Stimulated activated CD4-positive, alpha-beta T cell treated with anti-CD3 and anti-CD28 coated beads, Interleukin-1b, Interleukin-23, amount 100 ng/mL, for 1 hour (primary cell): ENCODE measurements at places on chromosomes 3 and 15.

GRCh38 chr3:23811919-23812318, 6.2 kb downstream of the UBE2E1 start:
- no peak for DNase-seq

DNA sequence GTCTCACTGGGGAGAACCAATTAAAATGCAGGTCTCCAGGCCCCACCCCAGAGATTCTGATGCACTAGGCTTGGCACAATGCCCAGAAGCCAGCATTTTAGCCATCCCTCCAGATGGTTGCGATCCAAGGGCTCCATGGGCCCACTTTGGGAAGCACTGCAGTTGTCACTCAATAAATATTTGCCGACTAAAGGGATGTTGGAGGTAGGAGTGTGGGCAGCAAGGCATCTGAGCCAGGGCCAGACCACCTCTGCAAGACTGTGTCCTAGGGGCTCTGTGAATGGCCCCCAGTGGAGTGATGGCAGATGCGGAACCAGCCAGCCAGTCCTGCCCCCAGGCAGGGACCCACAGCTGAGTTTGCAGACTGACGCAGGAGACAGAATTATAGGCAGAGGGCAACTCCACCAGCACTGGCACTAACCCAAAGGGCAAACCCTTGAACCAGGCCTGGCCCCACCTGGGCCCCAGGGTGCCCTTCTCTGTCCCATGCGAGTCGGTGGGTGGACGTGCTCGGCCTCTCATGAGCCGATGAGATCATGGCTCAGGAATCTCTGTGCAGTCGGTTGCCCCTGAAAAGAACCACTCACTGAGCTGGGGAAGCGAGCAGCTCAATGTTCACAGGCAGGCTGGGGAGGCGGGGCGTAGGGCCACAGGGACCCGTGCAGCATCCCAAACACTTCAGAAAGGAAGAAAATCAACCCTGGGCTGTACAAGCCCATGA, 49.7 kb downstream of the SEMA5B start:
- no peak for DNase-seq

- no peak for DNase-seq
Measured at GRCh38 chr15:97745481-97746071, 214.9 kb upstream of the ARRDC4 start.

DNA sequence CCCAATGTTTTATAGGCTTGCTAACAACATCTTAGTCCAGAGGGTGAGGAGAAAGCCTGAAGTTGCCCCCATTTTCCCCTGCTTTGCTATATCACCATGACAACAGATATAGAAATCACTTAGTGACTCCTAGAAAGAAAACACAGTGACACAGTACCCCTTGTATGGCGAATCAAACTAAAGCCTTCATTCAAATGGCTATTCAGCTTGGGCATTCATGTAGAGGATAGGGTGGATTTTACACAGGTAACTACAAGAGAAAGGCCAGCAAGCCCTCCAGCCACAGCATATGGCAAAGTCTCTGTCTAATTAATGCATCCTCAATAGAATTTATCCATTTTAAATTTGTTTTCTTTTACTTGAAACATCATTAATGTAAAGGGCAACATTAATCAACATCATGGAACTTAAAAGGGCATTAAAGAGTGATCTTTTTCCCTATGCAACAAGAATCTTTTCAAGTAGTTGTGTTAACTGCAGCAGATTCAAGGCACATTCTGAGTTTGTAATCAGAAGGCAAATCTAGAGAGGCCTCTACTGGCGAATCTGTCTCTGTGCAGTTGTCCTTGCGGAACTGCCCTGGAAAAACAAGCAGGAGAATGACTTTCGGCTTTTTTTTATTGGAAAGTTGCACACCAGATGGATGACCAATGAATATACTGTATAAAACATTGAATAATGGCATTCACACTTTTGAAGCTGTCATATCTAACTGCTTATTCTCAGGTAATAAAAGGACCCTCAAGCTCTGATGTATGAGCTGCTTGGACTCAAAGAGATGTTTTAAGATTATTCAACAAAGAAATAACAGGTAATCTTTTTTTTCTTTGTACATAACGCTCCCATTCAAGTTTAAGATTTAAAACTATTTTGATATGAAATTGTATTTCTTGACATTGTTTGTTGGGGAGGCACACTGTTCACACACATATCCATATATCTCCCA, 621.7 kb upstream of the AGTR1 start:
- no peak for DNase-seq

- no peak for DNase-seq
Measured at GRCh38 chr3:194554473-194555123, 67.8 kb upstream of the ATP13A3 start.

- DNase-seq, result no peak
Measured at GRCh38 chr3:14057701-14058100, 67.0 kb downstream of the CHCHD4 start.

DNA sequence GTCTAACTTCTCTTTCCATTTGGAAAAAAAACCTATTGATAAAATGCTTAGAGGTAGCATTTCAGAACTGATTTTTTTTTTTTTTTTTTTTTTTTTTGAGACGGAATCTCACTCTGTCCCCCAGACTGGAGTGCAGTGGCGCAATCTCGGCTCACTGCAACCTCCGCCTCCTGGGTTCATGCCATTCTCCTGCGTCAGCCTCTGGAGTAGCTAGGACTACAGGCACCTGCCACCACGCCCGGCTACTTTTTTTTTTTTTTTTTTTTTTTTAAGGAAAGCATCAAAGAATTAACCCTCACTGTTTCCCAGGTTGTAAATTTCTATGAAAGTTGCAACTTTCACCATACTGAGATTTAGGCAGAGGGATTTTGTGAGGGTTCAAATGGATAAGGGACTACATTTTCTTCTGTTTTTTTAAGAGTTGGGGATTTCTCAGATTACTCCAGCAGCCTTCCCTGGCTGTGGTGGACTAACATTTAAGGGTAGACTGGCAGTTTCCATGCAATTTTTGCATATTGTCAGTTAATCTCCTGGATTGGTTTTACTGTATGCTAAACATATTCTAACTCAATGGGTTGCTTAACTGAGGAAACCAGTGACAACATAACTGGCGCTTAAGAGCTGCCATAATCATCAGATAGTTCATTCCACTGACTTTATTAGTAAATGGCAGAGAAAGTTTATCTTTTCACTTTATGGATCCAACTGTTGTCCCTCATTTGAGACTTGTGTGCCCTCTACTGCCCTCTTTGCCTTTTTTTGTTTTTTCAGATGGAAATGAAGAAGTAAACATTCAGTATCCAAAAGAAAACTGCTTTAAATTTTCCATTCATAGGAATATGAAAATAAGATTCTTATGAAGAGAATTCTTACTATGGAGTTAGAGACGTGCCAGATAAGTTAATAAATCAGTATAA, 93.7 kb downstream of the NPTN start:
- no peak for DNase-seq

DNA sequence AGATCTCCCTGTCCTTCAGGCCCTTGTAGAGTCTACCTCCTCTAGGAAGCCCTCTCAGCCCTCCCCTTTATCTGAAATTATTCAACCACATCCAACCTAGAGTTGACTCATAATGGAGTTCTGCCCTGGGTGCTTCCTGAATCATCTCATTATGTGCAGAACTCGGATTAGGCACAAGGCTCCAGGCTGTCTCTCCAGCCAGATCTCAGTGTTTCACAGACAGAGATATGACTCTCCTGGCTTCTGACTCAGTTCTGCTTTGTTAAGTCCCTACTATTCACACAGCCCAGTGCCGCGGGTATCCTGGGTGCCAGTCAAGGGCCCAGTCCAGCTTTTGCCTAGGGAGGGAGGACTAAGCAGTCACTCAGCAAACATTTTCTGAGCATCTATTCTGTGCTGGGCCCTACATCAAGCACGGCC, 9.3 kb downstream of the STRA6 start:
- no peak for DNase-seq

DNA sequence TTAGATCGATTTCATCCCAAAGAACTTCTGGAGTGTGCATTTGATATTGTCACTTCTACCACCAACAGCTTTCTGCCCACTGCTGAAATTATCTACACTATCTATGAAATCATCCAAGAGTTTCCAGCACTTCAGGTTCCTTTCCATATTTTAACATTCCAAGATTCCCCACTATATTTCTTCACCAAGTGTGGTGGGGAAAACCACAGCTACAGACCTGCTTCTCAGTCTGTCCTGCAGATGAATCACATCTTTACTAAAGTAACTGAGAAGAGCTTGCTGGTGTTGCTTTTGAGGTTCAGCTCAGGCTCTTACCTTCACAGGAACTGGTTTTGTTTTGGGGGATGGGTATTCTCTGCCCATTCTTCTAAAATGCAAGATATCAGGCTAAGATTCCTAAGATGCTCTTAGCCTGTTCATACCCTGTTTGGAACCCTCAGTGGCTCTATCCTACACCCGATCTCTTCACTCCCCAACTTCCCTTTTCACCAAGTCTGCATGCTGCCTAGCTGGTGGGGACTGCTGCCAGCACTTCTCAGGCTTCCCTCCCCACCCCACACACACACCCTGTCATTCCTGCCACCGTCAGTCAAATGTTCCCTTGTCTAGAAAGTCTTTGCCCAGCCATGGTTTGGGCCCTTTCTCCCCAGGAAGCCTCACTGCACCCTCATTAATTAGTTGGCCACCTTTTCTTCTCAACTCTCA, 30.8 kb downstream of the SRP14 start:
- no peak for DNase-seq

- no peak for DNase-seq
Measured at GRCh38 chr3:192090586-192090985, 629.6 kb downstream of the PYDC2 start.

- no peak for DNase-seq
Measured at GRCh38 chr3:49352890-49353421, 5.2 kb downstream of the GPX1 start.

DNA sequence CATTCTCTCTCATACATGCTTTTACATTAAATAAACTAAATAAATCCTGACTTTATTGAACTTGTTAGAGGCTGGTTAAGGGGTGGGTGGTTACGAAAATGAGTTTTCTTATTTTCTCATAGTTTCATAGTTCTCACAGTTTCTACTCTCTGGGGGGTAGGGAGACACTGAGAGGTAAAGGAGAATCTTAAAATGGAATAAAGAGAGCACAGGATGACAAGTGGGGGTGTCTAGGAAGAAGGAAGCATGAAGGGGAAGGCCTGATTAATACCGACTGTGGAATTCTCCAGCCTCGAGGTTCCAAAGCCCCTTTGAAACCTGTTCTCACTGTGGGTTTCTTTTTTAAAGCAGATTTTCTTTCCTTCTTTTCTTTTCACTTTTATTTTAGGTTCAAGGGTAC, 66.4 kb upstream of the TRA2B start:
- DNase-seq, result no peak

DNA sequence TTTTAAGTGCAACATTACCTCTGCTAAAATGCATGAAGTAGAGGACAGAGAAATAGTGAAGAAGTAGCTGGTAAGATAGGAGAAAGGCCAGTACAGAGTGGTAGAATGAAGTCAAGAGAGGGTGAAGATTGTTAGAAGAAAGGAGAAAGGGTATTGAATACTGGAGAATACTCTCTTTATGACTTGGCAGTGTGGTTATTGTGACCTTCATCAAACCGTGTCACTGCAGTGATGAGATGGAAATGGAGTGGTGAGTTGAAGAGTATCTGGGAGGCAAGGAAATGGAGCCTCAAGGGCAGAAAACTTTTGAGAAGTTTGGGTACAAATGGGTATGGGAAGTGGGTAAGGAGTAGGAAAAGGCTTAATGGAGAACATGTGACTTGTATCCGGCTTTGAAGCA, 24.7 kb downstream of the MINDY2 start:
- no peak for DNase-seq

GRCh38 chr3:140023616-140024530, 88.9 kb downstream of the CLSTN2 start:
- DNase-seq, result no peak

DNA sequence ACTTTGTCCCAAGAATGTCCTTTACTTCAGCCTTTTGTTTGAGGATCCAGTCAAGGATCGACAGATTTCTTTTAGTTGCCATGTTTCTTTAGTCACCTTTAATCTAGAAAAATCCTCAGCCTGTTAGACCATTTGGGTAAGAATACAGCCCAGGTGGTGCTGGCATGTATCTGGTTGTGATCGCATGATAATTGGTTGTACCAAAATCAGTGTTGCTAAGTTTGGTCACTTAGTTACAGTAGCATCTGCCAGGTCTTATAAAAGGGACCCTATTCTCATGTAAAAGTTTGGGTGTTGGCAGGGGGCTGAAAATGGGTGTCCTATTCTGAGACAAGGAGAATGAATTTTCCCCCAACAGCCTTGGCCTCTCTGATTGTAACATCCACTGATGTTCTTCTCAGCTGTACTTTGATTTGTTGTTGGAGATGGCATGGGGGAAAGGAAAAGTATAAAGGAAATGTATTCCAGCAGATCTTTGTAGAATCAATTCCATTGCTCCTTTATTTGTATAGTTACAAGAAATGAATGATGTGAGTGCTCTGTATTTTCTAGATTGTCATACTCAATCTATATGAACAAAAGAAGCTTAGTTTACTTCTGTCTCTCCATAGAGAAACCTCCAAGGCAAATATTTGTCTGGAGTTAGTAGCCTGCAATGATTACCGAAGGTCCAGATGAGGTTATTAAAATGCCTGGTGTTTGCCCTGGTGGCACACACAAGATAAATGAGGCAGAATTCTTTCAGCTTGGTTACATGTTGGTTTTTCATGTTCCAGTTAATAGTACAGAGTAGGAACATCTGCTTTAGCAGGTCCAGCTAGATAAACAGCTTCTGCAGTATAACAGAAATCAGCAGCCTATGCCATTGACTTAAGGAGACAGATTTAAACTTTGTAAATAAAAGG, 65.7 kb downstream of the CMTM8 start:
- no peak for DNase-seq

DNA sequence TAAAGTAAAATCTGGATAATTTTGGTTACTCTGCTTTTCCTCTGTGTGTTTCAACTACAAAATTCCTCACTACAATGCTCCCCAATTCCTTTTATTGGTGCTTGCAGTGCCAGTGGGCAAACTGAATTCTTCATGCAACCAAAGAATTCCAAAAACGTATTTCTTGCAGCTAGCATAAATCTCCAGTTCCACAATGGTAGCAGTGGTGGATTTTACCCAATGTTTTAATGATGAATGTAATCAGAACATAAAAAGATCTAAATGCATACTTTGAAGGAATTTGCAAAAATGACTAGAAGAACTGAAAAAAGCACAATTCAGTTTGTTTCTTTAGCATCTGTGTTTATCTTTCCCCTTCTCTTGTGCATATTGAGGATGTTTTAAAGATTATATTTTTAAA, 359.6 kb upstream of the TPRG1 start:
- DNase-seq, result no peak

DNA sequence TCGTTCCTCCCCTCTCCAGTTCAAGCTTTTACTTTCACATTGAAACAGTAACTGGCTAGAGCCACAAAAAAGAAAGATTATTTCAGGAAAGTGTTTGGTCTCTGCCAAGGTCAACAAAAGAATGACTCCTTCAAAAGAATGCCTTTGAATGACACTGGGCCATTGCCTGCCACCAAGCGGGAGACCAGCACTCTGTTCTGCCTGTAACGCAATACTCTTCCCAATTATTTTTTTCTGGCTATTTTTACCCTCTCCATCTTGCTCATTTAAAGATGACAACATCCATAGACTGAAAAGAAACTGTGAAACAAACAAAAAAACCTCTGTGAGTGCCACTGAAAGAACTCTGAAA, 37.3 kb downstream of the EHHADH start:
- DNase-seq, result no peak

- DNase-seq, result peak; percentile 33
Measured at GRCh38 chr3:15361494-15362214, 29.3 kb upstream of the SH3BP5 start.

- DNase-seq, result no peak
Measured at GRCh38 chr3:72728329-72728889, 119.8 kb downstream of the SHQ1 start.

- no peak for DNase-seq
Measured at GRCh38 chr3:72634128-72634527, 214.1 kb downstream of the SHQ1 start.
